ENCODE measurements at places on chromosomes 13 and 19.

DNA sequence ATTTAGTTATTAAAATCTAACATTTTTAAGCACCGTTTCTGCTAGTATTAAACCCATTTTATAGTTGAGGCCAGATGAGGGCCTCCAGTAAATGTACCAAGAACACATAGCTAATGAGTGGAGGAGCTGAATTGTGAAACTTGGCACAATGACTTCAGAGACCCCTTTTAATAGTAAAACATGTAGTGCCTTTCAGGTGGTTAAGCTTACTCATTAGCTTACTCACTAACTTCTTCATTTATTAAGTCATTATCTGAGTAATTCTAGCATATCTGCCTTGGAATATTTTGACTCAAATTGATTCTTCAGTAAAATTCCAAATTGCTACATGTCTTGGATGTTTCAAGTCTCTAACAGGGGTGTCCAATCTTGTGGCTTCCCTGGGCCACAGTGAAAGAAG lies 735.2 kb downstream of the LIG4 start:
- DNase-seq: no peak

GRCh38 chr13:41782086-41782485 lies 178.8 kb downstream of the VWA8 start:
- DNase-seq: no peak

DNA sequence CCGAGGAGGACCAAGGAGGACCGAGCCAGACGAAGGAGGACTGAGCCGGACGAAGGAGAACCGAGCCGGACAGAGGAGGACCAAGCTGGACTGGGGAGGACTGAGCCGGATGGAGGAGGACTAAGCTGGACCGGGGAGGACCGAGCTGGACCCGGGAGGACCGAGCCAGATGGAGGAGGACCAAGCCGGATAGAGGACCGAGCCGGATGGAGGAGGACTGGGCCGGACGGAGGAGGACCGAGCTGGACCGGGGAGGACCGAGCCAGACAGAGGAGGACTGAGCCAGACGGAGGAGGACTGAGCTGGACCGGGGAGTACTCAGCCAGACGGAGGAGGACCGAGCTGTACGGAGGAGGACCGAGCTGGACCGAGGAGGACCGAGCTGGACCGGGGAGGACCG lies 3.2 kb downstream of the PIP5K1C start:
- no peak for DNase-seq

DNA sequence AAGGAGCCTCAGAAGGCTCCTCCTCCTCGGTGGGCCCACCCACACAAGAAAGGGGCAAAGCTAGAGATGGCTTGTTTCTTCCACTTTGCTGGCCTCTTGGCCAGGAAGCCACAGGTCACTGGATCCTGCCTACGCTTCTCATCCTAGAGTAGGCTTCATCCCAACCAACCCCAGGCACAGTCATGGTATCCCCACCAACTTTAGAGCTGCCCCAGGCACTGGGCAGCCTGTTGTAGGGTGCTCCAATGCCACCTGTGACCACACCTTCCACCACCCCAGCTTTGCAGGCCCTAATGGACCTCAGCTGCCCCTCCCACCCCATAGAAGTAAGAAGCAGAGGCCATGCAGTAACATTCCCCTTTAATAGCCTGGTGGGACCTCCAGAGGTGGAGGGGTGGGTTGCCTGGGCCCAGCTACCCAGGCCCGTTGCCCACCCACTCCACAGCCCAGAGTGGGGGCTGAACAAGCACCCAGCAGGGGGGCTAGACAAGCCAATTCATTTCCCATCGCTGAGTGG lies 522 bp upstream of the CHMP2A start:
- no peak for DNase-seq

DNA sequence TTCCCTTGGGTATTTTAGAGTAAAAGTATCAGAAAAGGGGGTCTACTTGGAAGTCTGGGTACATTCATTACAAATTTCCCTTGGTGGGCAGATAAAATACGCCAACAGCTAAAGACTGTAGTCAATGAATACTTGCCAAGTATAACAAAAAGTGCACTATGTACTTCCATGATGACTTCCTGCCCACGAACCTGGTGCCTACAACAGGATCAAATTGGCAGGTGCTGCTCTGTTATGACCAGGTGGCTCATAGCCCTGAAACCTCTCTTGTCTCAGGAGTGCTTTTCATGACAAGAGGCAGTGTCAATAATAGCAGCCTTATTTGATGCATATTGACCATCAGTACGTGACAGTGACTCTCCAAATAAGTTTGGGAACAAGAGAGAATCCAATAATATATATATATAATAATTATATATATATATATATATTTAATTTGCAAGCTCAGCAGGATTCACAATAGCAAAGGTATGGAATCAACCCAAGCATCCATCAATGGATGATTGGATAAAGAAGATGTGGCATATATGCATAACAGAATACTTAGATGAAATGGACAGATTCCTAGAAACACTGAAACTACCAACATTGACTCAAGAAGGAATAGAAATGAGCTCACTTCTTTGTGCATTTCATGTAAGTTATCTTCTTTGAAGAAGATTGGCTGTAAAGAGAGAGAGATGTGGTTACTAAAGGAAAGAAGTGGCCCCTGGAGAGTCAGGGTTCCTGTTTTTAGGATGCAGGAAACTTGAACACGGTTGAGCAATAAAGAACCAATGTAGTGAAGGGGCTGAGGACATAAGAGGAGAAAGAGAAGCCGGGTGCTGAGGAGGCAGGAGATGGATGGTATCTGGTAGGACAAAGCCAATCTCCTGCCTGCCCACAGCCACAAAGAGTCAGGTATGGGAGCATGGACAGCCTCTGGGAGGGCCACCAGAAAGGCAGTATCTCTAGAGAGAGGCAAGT lies 52.0 kb upstream of the GTF2F2 start:
- DNase-seq: no peak

Measured in MG63 (cell line).